Thoracic aorta (tissue), 2 donors: ENCODE measurements at places on chromosomes 7 and 10.

DNA sequence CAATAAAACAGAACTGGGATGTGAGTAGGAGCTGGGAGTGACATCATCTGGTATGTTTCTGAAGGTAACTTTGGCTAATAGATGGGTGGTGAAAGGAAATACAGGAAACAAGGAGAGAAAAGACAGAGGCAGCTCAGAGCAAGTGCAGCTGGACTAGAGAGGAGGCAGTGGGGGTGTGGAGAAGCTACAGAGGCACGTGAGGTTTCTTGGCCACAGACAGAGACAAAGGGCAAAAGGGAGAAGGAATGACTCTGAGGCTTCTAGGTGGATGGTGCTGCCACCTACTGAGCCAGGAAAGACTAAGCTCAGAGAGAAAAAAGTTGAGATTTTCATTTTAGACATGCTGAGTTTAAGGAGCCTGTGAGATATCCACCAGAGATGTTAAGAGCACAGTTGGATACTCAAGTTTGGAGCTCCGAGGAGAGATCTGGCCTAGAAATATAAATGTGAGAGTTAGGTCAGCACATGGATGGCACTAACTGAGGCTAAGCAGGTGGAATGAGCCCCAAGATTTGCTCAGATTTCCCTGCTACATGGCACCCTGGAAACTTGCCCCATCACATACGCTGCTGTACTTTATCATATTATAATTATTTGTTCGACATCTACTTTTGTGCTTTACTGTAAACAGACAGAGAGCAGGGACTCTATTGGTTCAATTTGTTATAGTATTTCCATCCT, 293.0 kb upstream of the IMMP2L start:
- no peak for DNase-seq

- no peak for DNase-seq
These were observed 42.3 kb upstream of the KMT2C start for GRCh38 chr7:152478140-152478539.

DNA sequence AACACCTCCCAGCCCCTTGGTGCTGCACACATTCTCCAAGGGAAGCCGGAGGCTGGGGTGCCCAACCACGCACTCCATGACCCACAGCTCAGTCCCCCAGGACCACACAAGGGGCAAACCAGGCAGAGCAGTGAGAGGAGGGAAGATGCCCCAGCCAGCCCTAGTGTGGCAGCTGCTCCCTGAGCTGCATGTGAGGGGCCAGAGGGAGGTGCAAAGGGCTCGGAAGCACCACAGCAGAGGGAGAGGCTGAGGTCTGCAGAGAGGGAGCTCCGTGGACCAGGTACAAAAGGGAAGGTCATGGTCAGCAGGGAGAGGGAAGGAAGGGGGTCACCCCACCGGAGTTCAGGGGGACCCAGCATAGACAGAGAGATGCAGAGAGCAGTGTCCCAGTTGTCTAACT, 1.5 kb upstream of the CALML5 start:
- no peak for DNase-seq

DNA sequence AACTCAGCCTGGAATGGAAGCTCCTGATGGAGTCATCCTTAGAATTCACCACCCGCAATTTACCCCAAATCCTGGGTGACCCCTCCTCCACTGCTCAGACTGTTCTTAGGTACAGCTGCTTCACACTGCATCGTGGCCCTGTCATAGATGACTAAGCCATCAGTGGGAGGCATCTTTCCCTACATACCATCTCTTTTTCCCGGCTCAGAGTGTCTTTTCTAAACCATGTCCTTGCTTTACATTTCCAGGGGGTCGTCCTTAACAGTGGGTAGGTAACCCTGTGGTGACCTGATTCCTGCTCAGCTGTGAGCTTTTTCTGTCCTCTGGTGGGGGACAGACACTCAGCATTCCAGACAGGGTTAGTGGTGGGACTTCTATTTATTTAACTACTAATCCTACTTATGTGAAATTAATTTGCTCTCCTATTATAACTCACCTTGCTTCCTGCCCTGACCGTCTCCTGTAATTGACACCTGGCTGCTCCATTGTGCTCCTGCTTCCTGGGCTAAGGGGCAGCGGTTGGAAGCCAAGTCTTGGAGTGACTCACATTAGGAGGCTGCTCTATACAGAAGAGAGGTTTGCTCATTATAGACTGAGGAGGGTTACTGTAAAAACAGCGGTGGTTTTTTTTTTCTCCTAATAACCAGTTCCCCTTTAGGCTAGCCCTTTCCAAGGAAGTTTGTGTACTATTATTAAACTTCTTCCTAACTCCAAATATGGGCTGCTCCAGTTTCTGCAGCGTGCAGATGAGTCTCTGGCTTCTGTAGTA, 40.6 kb downstream of the PYROXD2 start:
- DNase-seq = no peak

DNA sequence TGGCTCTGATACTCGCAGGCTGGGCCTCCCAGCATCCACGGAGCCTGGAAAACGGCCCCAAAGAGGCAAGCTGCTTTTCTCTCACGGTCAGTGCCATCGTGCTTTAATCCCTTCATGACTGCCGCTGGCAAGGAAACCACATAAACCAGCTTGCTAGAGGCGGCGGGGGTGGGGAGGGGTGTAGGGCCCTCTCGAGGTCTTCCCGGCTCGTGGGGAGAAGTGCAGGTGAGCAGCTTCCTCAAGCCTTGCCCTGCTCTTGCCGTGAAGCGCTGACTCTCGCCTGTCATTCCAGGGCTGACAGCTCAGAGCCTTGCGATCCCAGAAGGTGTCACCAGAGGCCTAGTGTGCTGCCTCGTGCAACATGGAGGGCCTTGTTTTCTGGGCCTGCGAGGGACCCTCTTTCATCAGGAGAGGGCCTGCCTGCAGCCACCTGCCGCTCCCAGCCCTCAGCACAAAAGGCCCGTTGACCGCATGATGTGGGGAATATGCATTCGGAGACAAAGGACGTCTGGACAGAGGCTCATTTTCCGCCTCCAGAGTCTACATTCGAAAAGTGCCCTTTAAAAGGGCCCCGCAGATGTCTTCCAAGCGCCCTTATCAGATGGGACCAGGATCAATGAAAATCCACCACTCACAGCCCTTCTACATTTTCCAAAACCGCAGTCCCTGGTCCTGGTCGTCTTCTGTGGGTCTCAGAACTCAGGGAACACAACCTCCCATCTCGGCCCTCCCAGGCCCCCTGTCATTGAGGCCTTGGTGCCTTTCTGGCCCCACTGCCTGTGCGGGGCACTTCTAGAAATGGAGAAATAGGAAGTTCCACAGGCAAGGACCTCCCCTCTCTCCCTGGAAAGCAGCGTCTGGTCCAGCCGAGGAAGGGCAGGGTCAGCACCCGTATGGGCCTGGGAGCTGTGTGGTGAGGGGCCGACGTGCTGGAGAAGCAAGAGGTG, 58.7 kb downstream of the ZRANB1 start:
- DNase-seq = no peak

DNA sequence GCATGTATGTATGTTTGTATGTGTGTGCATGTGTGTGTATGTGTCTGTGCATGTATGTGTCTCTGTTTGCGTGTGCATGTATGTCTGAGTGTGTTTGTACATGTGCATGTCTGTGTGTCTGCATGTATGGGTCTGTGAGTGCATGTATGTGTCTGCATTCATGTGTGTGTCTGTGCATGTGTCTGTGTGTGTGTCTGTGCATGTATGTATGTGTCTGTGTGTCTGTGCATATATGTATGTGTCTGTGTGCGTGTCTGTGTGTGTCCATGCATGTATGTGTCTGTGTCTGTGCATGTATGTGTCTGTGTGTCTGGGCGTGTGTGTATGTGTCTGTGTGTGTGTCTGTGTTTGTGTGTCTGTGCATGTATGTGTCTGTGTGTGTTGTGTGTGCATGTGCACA, 49.9 kb upstream of the DIP2C start:
- no peak for DNase-seq

DNA sequence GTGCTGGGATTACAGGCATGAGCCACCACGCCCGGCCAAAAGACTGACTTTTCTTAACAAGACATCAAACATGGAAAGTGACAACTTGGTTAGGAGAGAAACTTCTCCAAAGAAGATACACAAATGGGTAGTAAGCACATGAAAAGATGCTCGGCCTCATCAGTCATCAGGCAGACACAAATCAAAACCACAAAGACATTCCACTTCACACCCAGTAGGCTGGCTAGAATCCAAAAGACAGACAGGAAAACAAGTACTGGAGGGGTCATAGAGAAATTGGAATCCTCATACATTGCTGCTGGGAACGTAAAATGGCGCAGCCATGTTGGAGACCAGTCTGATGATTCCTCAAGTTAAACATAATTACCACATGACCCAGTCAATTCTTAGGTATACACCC, 16.4 kb downstream of the SEPHS1 start:
- DNase-seq = no peak

- DNase-seq = no peak
These were observed 250.5 kb downstream of the ZMYND11 start for GRCh38 chr10:385571-386300.
